A375 (cell line): ENCODE measurements at places on chromosomes 13 and 19. TPM values are rescaled to one million over a fixed set of nuclear protein-coding genes. Genes with fewer than 3 reads are reported as not detected.

The PRX gene
- total RNA-seq = 1.2 and 1.7 TPM in 2 replicates

The RNF225 gene
- total RNA-seq = 1.4 and 3.8 TPM in 2 replicates

The HNRNPA1L2 gene
- total RNA-seq = 6.1 and 6.6 TPM in 2 replicates

The SLC25A41 gene
- total RNA-seq = not detected in 2 replicates

The TNFRSF19 gene
- 14.8 and 21.4 TPM in 2 replicates for total RNA-seq

The KIR2DL4 gene
- total RNA-seq = not detected in 2 replicates

The ZNF737 gene
- 3.2 and 8.6 TPM in 2 replicates for total RNA-seq

The MAMSTR gene
- 0.30 TPM in 1 of 2 replicates, not detected in the other for total RNA-seq

The ZNF98 gene
- 7.4 and 7.8 TPM in 2 replicates for total RNA-seq

The PPFIA3 gene
- total RNA-seq = 17.6 and 25.5 TPM in 2 replicates
